NCI-H345 (cell line): ENCODE measurements at places on chromosomes 16 and 17.
A peak's percentile ranks its signal among the peaks of the same experiment; 100 is the strongest.

- peak; percentile 73 for DNase-seq
These were observed 63.7 kb upstream of the MRTFB start for GRCh38 chr16:14007450-14007849.

DNA sequence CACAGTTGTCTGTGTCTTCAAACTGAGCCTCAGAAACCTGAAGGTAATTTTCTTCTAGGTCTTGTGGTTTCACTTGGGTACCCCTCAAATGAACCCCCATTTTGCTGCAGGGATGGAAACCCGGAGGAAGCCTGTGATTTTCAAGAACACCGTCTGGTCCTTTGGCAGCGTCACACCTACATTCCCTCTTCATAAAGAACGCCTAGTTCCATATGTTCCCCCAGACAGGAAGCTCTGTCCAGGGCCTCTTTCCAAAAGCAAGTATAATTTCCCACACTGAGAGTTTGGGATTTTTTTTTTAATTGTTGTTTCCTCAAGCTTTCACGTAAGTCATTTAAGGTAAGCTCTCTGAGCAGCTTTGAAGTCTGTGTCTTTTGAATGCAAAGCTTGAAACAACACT lies 515.0 kb downstream of the TMEM114 start:
- DNase-seq = no peak

- DNase-seq = peak; percentile 87
These were observed at the start of gene BCKDK for GRCh38 chr16:31108035-31108793. TSS of gene BCKDK (plus strand) at chr16:31108386. CDS start at chr16:31109224, 838 bp downstream.

GRCh38 chr17:59151006-59151405 lies 4.0 kb downstream of the SKA2 start:
- no peak for DNase-seq

DNA sequence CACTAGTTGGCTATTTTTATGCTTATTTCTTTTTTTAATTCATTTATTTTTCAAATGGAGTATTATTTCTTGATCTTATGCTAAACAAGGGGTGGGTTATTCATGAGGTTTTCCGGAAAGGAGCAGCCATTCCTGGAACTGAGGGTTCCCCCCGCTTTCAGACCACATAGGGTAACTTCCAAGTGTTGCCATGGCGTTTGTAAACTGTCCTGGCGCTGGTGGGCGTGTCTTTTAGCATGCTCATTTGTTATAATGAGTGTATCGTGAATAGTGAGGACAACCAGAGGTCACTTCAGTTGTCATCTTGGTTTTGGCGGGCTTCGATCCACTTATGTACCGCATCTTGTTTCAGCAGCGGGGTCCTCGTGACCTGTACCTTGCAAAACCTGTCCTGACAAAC lies 29.6 kb upstream of the ASGR2 start:
- no peak for DNase-seq

DNA sequence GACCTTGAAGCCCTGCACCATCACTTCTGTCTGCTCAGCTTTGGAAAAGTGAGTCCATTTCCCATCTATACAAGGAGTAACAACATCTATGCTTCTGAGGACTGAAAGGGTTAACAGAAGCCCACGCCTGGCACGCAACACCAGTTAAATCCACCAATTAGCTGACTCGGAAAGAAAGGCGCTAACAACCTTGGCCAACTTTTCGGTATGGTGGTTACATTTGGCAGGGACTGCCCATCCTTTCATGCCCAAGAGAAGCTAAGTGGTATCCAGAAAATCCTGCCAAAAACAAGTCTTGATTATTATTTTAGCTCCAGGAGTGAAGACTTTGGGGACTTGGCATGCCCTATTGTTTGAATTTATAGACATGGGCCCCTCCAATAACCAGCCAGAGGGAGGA lies 202.3 kb upstream of the RPL38 start:
- no peak for DNase-seq

- DNase-seq = no peak
These were observed 188.3 kb upstream of the WSB1 start for GRCh38 chr17:27105636-27106035.

GRCh38 chr16:27401768-27402568 lies at the start of gene IL21R:
TSS of gene IL21R (plus strand) at chr16:27402174. CDS start at chr16:27430072, 27,898 bp downstream.
- peak; percentile 2 for DNase-seq

DNA sequence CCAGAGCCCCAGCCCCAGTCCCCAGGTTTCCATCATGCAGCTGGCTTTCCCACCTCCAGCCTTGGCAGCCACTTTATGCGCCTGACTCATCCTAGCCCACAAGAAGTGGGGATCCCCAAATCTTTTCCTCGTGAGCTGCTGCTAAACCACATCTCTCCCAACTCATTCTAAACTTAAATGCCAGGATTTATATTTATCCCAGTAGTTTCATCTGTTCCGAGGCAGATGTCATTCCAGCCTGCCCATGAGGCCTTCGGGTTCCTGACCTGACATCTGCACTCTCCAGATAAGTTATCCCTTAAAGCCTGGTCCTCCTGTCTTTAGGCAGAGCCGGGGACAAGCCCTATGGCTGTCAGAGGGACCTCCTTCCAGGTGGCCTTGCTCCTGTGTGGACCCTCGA lies 16.6 kb downstream of the PLXDC1 start:
- DNase-seq = no peak

GRCh38 chr17:77874303-77875050 lies 84.0 kb upstream of the TNRC6C start:
- no peak for DNase-seq

- DNase-seq = no peak
These were observed 72.5 kb upstream of the IRX3 start for GRCh38 chr16:54359081-54359480.

- peak; percentile 66 for DNase-seq
These were observed 313 bp downstream of the UBTF start for GRCh38 chr17:44219108-44219615.
